ENCODE measurements at places on chromosomes 2 and 18.

GRCh38 chr2:1366546-1367134 is 46.6 kb upstream of the TPO start:
- no peak for DNase-seq

DNA sequence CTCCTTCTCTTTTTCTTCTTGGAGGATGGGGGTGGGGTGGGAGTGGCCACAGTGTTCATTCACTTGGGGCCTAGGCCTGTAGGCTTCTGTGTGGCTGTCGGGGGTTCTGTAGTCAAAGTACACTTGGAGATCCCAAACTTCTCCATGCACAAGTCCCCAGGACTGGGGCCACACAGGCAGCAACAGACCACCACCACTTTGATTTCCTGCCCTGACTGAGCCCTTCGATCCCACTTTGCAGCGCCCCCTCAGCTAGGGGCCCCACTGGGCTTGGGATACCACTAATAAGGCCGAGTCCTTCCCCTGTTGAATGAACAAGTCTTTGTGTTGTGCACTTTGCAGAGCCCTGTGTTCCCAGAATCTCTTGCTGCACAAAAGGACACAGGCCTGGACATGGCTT is 5.5 kb upstream of the TEX51 start:
- DNase-seq, result no peak

DNA sequence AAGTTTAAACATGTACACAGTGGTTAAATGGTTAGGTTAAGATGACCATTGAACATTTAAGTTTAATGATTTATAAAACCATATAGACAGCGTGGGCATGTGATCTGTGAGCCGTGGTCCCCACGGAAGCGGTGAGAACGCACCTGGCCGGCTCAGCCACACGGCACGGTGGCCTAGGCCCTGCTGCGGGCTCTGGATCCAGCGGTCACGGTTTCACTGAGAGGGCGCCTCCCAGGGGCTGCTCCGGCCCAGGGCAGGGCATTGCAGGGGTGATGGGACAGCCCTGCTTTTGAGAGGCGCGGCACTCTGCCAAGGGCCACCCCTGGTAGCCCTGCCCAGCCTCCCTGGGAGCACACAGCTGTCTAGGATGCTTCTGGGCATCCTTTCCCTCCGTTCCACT is 124.9 kb downstream of the RGPD3 start:
- no peak for DNase-seq

- no peak for DNase-seq
These were observed 207.9 kb upstream of the FIGN start for GRCh38 chr2:163943403-163944346.

DNA sequence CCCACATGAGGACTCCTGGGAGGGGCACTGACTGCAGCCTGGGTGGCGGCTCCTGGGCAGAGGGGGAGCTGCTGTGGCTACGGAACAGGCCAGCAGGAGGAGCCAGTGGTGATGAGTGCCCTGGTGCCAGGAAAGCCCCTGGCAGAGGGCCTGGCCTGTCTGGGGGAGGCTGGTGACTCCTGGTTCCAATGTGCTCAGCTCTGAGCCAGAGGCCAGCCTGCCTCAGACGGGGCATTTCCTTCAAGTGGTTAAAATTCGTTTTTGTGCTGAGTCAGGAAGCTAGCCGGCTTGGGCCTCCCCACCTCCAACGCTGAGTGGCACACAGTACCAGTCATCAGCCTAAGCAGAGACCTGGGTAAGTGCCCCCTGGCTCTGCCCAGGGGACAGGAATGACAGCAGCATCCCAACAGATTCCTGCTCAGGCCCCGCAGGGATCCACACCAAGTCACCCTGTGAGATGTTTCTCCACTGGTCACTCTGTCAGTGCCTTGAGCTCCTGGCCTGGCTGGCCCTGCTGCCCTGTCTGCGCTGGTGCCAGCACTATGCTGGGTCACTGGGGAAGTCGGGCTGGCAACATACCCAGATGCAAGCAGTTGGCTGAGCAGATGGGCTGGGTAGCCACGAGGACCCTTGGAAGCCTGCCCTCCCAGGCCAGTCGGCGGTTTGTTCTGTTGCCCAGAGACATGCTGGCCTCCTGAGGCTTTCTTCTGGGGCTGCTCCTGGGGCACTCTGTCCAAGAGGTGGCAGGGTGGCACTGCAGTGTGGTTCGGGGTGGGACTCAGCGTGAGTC is 7.1 kb upstream of the KLF11 start:
- peak; percentile 65 for DNase-seq

GRCh38 chr2:159895258-159896065 is 97.5 kb upstream of the CD302 start:
- DNase-seq, result no peak

- DNase-seq, result no peak
These were observed 49.3 kb upstream of the PAX8 start for GRCh38 chr2:113328043-113328442.

- DNase-seq, result no peak
These were observed 36.7 kb downstream of the EPAS1 start for GRCh38 chr2:46333912-46334311.

GRCh38 chr18:31356025-31356424 is 20.6 kb upstream of the DSG4 start:
- DNase-seq, result no peak

GRCh38 chr2:197890168-197890567 is 85.8 kb downstream of the PLCL1 start:
- DNase-seq, result no peak

DNA sequence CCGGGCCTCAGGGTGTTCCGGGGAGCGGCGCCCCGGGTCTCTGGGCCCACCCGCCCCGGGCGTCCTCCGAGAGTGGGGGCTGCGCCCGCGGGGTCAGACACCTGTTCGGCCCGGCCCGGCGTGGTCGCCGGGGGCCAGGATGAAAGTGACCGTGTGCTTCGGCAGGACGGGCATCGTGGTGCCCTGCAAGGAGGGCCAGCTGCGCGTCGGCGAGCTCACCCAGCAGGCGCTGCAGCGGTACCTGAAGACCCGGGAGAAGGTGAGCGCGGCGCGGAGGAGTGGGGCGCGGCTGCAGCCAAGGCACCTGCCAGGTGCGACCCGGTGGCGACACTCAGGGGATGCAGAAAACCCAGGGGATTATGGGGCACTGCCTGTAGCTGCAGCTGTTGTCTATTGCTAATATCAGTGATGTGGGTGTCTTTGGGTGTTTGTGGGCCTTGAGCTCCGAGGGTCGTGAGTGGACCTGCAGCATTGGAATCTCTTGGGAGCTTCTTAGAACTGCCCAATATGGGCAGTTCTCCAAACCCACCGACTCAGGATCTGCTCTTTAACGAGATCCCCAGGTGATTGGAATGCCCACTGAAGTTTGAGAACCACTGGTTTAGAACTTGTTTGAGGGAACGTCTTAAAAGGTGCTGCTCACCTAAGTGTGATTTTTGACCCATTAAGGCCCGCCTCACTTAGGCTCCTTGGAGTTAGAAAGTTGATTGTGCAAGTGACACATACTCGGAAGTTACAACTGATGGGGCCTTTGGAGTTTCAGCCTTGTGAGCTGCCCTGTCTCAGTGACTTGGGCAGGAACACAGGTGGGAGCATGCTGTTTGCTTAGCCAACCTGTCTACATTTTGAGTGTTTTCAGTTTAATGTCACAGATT is 823 bp downstream of the PARD3B start:
- DNase-seq, result no peak

- DNase-seq, result no peak
These were observed 52.5 kb upstream of the TRIM43 start for GRCh38 chr2:95539290-95539689.

DNA sequence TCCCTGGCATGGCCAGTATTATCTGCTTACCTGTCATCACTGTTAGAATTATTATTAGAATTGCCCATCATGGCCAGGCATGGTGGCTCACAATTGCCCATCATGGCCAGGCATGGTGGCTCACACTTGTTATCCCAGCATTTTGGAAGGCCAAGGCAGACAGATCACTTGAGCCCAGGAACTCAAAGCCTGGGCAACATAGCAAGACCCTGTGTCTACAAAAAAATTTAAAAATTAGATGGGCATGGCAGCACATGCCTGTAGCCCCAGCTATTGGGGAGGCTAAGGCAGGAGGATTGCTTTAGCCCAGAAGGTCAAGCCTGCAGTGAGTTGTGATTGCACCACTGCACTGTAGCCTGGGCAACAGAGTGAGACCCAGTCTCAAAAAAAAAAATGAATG is 27.4 kb upstream of the ID2 start:
- no peak for DNase-seq

- no peak for DNase-seq
These were observed 100.3 kb downstream of the MCFD2 start for GRCh38 chr2:46815121-46815802.

DNA sequence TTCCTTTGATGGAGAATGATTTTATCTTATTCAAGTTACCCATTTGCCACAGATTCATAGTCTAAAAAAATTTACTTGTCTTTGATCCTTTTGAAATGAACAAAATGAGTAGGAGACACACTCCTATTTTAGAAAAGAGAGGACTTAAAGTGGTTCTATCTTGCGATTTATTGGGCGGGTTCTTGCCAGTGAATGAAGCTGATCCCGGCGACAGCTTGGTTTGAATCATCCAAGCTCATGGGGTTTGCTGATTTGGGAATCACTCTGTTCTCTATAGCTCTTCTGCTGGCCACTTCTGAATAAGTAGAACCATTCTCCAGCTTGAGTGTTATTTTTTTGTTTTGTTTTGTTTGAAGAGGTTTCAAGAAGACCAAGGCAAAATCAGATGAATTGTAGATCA is 25.5 kb upstream of the PPP1CB start:
- DNase-seq, result no peak

GRCh38 chr2:150485871-150486538 is 1.5 kb downstream of the RND3 start:
- no peak for DNase-seq

- DNase-seq, result no peak
These were observed 14.2 kb downstream of the LIMS2 start for GRCh38 chr2:127661072-127661649.
